ENCODE measurements at places on chromosomes 5 and 9.

DNA sequence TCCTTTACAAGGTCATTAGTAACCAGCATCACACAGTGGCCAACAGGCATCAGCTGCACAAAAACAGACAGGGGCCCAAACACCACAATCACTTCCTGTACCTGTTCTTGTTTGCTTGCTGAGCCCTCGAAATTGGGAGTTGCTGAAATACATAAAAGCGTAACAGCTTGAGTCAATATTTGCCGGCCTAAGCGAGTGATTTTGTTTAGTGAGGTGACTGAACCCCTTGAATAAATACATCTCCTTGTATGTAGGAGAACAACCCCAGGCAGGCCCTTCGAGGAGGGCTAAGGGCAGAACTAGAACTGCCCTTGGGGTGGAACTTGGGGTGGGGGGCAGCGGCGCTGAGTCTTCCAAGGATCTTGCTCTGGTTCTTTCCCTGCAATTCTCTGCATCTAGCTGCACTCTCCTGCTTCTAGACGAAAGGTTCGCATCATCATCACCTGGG lies 502.5 kb downstream of the RASEF start:
- DNase-seq = no peak

- DNase-seq = no peak
Measured at GRCh38 chr5:141330299-141331080, at the start of gene PCDHGA1. PCDHGA1 (plus strand) TSS chr5:141330514.

DNA sequence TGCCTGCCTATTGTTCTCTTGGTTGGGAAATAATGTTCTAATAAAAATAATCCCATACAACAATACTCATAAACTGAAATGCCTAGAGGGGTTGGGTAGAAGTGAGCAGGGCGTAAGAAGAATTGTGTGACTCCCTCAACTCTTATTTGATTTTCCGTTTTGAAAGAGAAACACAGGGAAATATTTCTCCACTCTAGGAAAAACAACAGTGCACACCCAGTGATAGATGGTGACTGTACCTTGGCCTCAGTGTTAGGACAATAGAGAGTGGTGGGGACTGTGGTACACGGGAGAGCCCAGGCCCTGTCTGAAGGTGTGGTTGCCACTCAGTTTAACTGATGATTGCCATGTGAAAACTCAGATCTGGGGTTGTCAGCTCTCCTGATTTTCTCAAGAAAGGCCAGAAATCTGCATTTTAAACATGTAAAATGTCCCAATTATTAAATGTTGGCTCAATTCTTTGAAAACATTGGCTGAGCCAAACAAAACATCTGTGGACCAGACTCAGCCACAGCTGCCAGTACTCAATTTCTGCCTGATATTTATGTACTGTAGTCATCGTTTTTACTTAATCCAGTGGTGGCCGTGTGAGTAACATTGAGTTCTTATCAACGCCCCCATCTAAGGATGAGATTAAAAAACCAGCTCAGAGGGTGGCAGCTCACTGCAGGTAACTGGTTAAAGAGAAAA lies 103.8 kb upstream of the ZNF618 start:
- peak; percentile 52 for DNase-seq

DNA sequence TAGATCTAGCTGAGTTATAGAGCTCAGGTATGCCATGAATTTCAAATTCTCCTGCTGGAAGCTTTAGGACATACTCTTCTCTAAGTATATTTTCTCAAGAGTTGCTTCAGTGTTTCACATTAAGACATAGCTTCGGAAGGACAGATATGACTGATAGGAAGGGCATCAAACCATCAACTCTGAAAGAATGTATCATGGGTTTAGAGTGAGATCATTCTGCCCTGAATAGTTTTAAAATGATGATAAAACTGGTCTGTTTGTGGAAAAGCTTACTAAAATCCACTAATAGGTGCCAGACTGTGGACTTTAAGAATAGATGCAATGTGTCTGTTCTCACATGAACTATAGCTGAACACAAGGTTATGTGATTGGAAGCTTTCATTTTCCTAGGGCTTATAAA lies 8.4 kb downstream of the SPEF2 start:
- peak; percentile 21 for DNase-seq

GRCh38 chr5:68714810-68715209 lies 379.0 kb upstream of the SLC30A5 start:
- no peak for DNase-seq

DNA sequence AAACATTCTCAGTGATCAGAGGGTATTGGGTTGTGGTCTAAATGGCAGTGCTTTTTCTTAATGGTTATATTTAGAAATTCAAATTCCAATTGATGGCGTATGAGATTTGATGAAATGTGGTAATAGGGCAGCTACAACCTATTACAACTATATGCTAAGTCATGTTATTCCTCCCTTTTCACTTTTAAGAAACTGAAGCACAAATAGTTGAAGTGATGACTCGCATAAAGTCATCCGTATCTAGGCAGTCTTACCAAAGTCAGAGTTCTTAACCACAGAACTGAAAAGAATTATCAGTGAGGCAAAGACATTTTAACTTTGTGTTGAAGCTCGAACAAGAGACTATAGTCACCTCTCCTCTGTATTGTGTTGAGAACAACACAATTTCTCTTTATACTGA lies 28.2 kb downstream of the C9orf152 start:
- DNase-seq = peak; percentile 90

DNA sequence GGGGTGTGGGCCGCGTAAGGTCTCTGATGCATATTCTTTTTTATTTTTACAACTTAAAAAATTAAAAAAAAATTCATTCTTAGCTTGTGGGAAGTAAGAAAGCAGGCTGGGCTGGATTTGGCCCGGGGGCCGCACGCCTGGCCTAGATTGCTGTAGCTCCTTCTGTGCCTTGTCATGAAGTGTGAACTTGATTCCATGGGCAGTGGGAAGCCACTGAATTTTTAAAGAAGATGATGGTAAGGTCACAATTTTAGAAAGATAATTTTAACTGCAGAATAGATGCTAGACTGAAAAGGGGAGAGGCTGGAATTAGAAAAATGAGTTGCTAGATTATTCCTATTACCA lies 56.1 kb downstream of the EHMT1 start:
- DNase-seq = no peak

DNA sequence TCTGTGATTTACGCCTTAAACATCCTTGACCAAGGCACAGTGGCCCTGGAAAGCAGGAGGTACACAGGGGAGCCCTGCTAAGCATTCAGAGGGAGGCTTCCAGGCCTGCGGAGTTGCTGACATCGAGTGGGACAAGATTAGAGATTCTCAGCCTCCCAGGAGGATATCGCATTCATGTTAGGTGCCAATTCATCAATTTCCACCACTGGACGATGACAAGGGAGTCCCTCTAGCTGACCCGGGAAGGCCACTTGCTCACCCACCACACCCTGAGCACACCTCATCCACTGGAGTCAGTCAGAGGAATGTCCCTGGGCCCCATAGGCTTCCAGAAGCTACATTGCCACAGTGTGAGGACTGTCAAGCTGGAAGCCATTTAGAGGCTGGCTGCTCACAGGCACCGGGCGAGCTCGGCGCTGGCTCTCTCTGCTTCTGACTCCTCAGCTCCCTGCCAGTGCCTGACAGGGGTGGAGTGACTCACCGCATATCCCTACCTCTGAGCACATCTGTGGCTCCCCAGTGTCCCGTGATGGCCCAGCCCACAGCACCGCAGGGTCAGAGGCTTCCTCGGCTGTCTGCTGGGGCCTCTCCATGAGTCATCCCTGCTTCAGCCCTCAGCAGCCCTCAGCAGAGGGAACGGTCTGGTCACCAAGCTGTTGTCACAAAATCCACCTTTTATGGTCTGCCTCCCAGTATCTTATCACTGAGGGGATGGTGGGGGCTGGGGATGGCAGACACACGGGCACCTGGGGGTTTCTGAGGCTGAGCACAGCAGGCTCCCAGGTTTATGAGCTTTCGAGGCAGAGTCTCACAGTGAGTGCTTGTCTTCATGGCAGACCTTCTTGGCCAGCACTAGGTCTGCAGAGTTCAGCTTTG lies 117.5 kb downstream of the ZNF608 start:
- DNase-seq = peak; percentile 95

GRCh38 chr9:108905494-108905893 lies 28.4 kb downstream of the ELP1 start:
- no peak for DNase-seq

- DNase-seq = no peak
Measured at GRCh38 chr9:97366889-97367288, 45.0 kb upstream of the TDRD7 start.

- DNase-seq = peak; percentile 69
Measured at GRCh38 chr5:39716532-39717028, 291.8 kb upstream of the DAB2 start.

DNA sequence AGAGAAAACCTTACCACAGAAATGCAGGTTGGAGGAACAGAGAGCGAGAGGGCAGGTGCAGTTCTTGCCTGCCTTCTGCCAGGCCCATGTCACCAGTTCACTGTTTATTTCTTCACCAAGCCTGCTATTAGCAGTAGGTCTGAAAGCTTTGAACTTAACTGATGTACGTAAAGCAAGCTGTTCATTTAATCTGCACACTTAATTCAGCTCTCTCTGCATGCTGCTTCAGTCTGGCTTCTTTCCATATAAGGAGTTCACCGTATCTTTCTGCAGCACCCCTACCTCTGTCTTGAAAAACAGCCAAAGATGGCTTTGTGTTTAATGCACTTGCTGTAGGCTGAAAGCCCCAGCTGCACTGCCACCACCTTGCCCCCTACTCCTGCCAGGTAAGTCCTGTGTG lies 205.1 kb downstream of the RAB3C start:
- DNase-seq = no peak

DNA sequence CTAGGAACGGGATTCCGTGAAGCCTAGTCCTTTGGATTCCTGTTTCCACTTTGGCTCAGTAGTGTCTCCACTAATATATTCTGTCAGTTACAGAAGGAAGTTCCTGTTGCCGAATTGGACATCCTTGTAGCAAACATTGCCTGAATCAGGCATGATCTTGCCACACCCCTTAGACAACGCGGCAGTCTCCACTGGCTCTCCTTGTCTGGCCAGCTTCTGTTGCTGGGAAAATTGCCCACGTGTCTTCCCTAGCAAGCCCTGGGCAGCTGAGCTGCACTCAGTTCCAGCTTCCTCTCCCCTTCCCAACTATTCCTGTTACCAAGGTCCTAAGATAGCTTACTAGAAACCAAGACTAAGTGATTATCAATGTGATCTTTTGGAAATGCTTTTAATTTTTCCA lies 316.6 kb upstream of the RIOK2 start:
- no peak for DNase-seq

DNA sequence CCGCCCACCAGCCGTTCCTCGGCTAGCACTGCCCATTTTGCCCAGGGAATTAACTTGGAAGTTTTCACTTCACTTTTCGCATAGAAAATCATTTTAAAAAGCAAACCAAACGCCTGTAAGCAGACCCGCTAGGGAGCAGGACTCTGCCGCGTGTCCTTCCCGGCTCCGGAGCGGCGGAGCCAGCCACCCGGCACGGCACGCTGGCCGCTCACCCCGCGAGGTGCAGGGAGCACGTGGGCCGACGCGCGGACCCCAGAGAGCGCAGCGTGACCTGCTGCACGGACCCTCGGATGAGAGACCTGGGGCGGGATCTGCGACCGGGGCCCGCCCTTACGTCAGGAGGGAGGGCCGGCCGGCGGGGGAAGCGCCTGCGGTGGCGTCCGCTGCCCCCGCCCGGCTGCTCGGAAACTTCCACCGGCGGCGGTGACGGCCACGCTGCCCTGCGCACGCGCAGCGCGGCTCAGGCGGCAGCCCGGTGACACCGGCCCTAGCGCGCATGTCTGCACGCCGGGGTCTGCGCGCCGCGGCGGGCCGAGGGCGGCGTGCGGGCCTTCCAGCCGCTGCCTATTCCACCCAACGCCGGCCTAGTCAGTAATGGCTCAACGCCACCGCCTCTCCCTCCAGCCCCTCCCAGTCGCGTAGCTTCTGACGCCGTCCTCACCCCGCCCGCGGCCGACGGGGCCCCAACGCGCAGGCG lies 507 bp upstream of the TENT4A start:
- peak; percentile 97 for DNase-seq

DNA sequence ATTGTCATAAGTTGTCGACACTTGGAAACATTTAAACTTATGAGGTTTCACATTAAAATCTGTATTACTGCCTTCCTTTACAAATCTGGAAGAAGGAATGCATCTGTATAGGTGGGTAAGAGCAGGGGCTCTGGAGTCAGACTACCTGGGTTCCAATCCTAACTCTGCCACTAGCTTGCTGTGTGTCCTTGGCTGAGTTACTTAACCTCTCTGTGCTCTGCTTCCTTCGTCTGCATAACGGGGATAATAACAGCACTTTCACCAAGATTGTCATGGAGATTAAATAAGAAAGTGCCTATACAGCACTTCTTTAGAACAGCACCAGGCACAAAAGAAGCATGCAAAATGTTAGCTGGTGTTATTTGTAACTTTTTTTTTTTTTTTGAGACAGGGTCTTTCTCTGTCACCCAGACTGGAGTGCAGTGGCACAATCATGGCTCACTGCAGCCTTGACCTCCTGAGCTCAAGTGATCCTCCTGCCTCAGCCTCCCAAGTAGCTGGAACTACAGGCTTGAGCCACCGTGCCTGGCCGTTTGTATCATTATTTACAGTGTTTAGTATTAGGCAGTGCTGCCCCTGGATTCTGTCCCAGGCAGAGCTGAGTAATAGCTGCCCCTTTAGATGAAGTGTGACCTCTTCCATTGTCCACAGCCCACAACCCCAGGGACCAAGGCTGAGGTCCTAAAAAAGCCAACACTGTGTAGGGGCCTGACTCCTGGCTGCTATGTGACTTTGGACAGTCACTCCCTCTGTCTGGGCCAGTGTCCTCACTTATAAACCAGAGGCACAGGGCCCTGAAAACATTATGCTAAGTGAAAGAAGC lies 25.4 kb upstream of the TTLL11 start:
- DNase-seq = no peak

GRCh38 chr9:136521537-136521936 lies 24.3 kb downstream of the NOTCH1 start:
- no peak for DNase-seq

All from fibroblast of skin of right quadriceps (primary cell).